ENCODE measurements at places on chromosomes 1 and 21. TPM values are rescaled to one million over a fixed set of nuclear protein-coding genes. Genes with fewer than 3 reads are reported as not detected.
A peak's percentile ranks its signal among the peaks of the same experiment; 100 is the strongest.

CCNL2 gene
- total RNA-seq, result 117 TPM

NR5A2 gene
- 22.3 TPM for total RNA-seq

RNU1-4 gene
- 1,197 TPM for total RNA-seq

PEAR1 gene
- 0.89 TPM for total RNA-seq

DNA sequence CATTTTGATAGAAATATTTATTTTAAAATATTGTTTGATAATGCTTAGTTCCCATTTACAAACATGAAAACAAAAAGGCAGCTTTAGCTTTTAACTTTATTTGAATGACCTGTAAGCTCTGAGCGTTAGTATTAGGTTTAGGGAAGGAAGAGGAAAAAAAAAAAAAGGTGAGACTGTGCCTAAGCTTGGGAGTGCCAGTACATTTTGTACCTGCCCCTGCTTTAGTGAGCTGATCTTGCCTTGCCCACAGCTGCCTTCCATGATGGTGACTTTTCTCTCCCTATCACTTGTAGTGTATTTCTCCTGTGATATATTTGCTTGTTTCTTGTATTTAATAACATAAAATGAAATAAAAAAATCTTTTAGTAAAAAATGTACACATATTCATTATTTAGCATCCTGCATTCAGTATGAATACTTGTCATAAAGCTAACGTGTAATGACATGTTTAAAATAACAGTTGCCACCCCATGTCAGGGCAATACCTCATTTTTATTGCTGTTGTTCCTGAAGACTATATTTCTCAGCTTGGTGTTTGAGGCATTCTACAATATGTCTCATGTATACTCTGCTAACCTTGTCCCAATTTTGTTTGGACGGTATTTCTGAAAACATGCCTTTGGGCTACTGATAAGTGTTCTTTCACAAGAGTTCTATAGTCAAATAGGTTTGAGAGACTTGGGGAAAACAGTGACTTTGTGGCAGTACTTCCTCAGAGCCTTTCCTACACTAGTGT is 76.3 kb downstream of the NEK7 start:
- H3K27me3 ChIP-seq, result no peaks in the 10 kb centered on the region
- H3K4me3 ChIP-seq, result no peak overlapping the region
- H3K27ac ChIP-seq, result peak overlapping the region; percentile 10
- peaks cover 36% of the 10 kb centered on the region for H3K4me1 ChIP-seq
- no peaks in the 10 kb centered on the region for H3K36me3 ChIP-seq
- DNase-seq, result no peak

DNA sequence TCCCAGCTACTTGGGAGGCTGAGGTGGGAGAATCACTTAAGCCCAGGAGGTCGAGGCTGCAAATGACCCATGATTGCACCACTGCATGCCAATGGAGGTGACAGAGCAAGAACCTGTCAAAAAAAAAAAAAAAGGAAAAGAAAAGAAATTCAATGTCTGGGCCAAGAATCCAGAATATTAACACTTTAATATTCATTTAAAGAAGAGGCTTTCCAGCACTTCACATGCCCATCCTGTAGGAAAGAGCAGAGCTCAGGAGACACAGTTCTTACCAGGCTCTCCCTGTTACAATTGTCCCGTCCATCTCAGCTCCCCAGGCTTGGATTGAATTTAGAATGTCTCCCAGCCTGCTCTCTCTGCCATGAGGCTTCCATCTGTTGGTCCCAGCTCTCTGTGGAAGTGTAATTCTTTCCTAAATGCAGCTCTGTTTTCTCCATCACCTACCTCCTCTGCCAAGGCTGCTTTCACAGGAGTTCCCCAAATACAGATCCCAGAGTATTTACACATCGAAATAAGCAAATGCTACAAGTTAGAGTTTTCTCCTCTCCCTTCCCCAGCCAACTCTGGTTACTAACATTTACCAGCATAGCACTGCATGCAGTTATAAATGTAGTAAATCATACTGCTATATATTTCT is 116.6 kb upstream of the CDC42BPA start:
- H3K36me3 ChIP-seq, result no peaks in the 10 kb centered on the region
- no peaks in the 10 kb centered on the region for H3K27me3 ChIP-seq
- peaks cover 22% of the 10 kb centered on the region for H3K4me1 ChIP-seq
- H3K27ac ChIP-seq, result no peak overlapping the region
- no peak for DNase-seq
- H3K4me3 ChIP-seq, result no peak overlapping the region

DNA sequence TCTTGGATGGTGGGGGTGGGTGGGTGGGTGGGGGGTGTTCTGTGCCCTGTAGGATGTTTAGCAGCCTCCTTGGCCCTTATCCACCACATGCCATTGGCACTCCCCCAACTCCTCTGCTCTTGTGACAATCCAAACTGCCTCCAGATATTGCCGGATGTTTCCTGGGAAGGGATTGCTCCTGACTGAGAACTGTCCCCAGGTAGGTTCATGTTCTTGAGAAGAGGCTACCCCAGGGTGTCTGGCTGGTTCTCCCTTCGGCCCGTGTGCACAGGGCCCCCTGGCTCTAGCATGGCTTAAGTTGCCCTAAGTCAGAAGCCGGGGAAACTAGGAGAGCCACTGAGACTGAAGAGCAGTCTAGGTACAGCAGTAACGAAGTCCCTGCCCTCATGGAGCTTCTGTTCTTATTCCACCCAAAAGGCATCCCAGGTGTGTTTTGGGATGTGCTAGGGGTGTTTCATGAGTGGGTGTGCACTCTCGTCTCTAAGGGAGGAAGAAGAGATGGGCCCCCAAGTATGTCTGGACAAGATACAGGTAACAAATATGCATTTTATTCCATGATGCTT is 19.8 kb upstream of the THRAP3 start:
- no peak for DNase-seq
- no peak overlapping the region for H3K4me3 ChIP-seq
- H3K4me1 ChIP-seq, result peaks cover 15% of the 10 kb centered on the region

- H3K36me3 ChIP-seq, result no peaks in the 10 kb centered on the region
- H3K27me3 ChIP-seq, result peaks cover 29% of the 10 kb centered on the region
- peaks cover 65% of the 10 kb centered on the region for H3K4me1 ChIP-seq
- H3K27ac ChIP-seq, result no peak overlapping the region
Measured at GRCh38 chr21:15061747-15062605, 2.8 kb downstream of the NRIP1 start.

DNA sequence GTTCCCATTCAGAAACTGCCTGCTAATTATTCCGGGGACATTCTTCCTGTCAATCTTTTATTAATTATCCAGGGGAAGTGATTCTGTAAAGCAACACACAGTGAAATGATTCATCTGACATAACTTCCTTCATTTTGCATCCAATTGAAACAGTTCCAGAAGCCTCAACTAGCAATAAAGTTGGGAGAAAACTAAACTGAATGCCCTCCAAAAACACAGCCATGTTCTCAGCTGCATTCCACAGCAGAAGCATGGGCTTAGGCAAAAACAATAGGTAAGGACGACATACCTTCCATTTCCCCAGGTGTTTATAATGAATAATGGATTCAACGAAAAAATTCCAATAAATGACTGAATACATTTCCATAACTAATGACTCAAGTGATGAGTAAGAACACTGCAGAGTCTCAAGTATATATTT is 36.9 kb upstream of the TARBP1 start:
- DNase-seq, result no peak
- no peak overlapping the region for H3K4me3 ChIP-seq
- H3K36me3 ChIP-seq, result no peaks in the 10 kb centered on the region

DNA sequence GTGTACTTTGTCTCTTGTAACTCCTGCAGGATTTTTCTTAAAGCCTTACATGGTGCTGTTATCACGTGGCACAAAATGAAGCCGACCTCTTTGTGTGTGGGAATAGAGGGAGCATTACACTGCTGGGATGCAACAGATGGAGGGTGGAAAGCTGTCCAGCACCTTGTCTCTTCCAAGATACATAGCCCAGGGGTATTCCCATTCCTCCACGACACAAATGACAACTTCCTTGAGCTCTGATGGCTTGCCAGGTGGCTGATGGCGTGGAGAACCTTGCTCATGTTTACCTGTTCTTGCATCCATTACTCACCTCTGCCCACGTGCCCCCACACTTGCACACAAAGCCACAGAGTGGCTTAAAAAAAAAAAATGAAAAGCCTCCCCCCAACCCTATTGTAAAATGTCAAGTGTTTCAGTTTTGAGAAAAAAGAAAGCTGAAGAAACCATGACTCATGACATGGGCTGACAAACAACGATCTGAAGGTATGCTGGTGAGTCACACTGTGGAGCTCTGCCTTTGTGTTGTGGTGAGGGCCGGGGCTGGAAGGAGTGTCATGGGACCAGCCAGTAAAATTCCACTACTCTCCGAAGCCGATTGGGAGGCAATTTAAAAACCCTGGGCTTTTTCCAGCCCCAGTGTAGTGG is 32.0 kb upstream of the ATP5PO start:
- H3K27ac ChIP-seq, result peak overlapping the region; percentile 99
- no peaks in the 10 kb centered on the region for H3K27me3 ChIP-seq
- peak; percentile 62 for DNase-seq
- peaks cover 37% of the 10 kb centered on the region for H3K4me1 ChIP-seq

GRCh38 chr1:95116580-95117206 is 462 bp upstream of the TLCD4 start:
- H3K36me3 ChIP-seq, result no peaks in the 10 kb centered on the region
- H3K27me3 ChIP-seq, result peaks cover 19% of the 10 kb centered on the region
- peak; percentile 73 for DNase-seq
- H3K27ac ChIP-seq, result peak overlapping the region; percentile 83
- peak overlapping the region; percentile 92 for H3K4me3 ChIP-seq

DNA sequence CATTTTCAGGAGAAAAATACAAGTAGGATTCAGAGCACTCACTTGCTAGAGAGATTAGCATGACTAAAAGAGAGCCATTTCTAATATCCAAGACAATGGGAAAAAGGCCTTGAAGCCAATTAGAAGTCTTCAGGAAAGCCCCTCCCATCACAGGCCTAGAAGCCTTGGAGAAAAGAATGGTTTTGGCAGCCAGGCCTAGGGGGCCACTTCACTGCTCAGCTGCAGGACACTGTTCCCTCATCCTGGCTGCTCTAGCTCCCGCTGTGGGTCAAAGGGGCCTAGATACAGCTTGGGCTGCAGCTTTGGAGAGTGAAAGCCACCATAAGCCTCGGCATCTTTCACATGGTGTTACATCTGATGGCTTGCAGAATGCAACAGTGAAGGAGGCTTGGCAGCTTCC is 62.8 kb downstream of the RGS4 start:
- H3K36me3 ChIP-seq, result peaks cover 8% of the 10 kb centered on the region
- no peak overlapping the region for H3K27ac ChIP-seq
- H3K4me1 ChIP-seq, result peaks cover 25% of the 10 kb centered on the region
- H3K4me3 ChIP-seq, result no peak overlapping the region

DNA sequence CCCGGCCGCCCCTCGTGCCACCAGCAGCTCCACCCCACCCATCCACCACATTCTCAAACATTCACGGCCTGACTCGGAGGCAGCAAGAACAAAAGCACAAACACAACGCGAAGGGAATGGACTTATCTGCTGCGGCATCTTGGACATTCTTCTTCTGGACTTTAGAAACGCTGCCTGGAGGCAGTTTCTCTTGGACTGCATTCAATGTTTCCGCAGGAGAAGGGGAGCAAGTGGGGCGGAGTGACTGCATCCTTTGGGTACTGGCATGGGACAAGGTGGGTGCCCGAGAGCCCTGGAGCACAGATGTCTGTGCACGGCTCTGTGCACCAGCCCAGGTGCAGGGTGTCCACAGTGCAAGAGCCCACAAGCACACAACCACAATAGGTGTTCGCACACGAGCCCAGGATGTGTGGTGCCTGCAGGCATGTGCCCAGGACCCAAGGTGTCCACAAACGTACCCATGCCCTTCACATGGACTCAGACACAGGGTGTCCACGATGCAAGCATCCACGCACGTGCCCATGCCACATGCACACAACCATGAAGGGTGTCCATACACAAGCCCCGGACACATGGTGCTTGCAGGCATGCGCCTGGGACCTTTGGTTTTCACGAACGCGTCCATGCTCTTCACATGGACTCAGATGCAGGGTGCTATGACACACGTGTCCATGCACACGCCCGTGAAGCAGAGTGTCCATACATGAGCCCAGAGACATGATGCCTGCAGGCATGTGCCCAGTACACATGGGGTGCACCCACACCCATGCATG is 53.6 kb downstream of the WNT9A start:
- no peak for DNase-seq
- peaks cover 6% of the 10 kb centered on the region for H3K4me1 ChIP-seq
- H3K36me3 ChIP-seq, result no peaks in the 10 kb centered on the region

- peaks cover 28% of the 10 kb centered on the region for H3K4me1 ChIP-seq
- no peak for DNase-seq
- H3K4me3 ChIP-seq, result no peak overlapping the region
- no peaks in the 10 kb centered on the region for H3K27me3 ChIP-seq
Measured at GRCh38 chr1:115436596-115436995, 98.5 kb upstream of the NGF start.

DNA sequence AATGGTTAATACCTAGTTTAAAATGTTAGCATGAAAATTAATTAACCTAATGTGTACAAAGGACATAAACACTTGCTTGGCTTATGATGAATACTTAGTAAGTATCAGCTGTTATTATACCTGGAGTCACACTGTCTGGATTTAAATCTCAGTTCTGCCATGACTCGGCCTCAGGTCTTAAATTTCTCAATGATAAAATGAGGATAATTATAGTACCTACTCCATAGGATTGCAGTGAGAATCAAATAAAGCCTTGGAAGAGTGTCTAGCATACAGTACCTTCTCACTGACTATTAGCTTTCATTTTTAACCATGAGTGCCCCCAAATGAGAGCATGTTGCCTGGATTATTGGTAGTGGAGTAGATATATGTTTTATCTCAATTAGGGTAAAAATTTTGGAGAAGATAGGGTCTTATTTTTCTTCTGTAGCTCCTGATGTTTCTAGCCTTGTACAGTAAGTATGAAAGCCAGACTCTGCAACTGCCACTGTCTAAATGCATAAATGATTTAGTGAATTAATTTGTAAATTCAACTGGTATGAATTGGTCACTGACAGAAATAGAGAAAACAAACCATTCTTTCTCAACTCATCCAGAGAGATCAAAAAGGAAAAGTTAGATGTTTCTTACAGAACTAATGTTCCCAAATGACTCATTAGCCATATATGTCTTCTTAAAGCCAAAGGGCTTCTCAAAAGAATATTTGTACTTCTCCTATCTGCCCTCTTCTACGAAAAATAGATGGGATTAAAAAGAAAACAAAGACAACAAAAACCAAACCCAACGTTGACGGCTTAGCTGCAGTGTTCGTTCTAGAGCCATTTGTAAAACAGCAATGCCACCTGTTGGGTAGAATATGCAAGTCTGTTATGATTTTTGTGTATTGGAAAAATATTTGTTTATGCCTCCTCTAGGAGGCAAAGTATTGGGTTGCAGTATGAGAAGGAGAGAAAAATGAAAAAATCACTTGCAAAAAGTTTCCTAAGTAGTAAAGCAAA is 53.8 kb upstream of the MROH9 start:
- DNase-seq, result no peak
- no peak overlapping the region for H3K27ac ChIP-seq
- H3K27me3 ChIP-seq, result no peaks in the 10 kb centered on the region
- H3K4me1 ChIP-seq, result peaks cover 2% of the 10 kb centered on the region
- no peaks in the 10 kb centered on the region for H3K36me3 ChIP-seq

GRCh38 chr1:76010802-76011201 is 63.7 kb upstream of the ST6GALNAC3 start:
- no peak for DNase-seq
- H3K27ac ChIP-seq, result no peak overlapping the region

- no peak overlapping the region for H3K4me3 ChIP-seq
- H3K27ac ChIP-seq, result no peak overlapping the region
- H3K36me3 ChIP-seq, result no peaks in the 10 kb centered on the region
- peaks cover 6% of the 10 kb centered on the region for H3K4me1 ChIP-seq
Measured at GRCh38 chr1:200535605-200536004, 84.9 kb downstream of the KIF14 start.

Data from WTC11 (cell line).